B cell (primary cell): ENCODE measurements at places on chromosomes 1 and 21.

- no peak for DNase-seq
Observed at GRCh38 chr1:38677311-38677710, 182.3 kb downstream of the RRAGC start.

DNA sequence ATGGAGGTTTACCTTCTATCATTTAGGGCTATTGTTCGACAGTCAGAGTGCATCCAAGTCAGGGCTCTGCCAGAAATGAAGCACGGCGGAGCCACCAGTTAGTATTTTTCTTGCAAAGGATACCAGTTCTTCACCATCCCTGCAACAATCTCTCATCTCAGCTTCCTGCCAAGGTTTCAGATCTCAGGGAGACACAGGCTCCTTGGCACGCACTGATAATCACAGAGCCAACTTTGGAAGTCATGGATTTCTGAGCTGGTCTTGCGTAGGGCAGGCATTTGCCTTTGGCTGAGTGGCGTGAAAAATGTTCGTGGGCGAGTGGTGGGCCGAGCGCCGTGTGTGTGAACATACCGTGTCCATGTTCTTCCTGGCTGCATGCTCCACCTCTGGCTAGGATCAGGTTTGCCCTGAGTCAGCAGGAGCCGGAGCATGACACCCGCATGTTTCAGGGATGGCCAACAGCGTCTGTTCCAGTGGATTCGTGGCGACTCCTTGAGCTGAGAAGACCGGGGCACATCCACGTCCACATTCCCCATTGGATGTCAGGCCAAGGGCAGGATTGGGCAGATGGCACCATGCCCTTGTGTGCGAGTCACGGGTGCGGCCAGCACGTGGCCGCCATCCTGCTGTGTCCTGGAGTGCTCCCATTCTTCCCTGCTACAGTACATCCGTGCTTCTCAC lies 118.5 kb upstream of the C1orf174 start:
- no peak for DNase-seq

DNA sequence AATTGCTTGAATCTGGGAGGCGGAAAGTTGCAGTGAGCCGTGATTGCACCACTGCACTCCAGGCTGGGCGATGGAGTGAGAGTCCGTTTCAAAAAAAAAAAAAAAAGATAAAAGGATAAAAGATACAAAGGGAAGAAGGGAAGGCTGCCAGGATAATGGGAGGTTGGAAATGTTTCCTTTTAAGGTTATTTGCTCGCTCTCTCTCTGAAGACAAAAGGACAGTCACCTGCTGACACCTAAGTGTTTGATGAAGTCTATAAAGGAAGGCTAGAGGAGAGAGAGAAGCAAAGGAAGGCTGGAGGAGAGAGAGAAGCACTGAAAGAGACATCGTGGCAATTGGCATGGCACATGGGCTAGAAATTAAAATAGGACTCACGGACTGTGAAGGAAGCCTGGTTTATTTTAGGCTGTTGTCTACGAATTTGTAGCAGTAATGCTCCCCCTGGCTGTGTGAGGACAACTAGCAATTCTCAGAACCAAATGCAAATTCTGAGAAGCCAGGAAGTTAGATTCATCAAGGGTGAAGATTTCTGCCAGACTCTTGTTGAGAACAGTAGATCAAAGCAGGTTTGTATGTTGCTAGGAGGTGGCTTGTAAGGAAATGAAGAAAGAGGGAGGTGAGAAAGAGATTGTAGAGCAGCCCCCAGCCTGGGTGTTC lies 154.2 kb downstream of the ZP4 start:
- no peak for DNase-seq

- no peak for DNase-seq
Observed at GRCh38 chr1:81596341-81596740, 204.4 kb upstream of the ADGRL2 start.

- no peak for DNase-seq
Observed at GRCh38 chr21:44464351-44464750, 9.0 kb downstream of the LRRC3 start.

DNA sequence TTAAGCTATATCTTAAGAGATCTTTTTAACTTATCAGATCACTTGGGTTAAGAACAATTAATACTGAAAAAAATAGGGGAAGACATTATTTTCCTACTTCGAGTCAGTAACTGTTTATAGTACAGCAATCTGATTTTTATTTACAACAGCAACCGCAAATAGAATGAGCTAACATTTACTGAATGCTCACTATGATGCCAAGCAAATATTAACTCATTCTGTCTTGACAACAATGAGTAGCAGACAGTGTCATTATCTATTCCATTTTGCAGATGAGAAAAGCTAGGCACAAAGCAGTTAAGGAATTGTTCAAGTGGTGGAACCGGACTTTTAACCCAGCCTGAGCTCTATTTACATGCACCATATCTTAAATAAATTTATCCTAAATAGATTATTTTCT lies 273.7 kb downstream of the NTNG1 start:
- no peak for DNase-seq

- peak; percentile 83 for DNase-seq
Observed at GRCh38 chr1:167066333-167067122, 23.6 kb downstream of the GPA33 start.

GRCh38 chr1:39098546-39099250 lies 72.5 kb downstream of the NDUFS5 start:
- peak; percentile 85 for DNase-seq

GRCh38 chr1:59595774-59596173 lies 219.0 kb upstream of the HOOK1 start:
- no peak for DNase-seq

DNA sequence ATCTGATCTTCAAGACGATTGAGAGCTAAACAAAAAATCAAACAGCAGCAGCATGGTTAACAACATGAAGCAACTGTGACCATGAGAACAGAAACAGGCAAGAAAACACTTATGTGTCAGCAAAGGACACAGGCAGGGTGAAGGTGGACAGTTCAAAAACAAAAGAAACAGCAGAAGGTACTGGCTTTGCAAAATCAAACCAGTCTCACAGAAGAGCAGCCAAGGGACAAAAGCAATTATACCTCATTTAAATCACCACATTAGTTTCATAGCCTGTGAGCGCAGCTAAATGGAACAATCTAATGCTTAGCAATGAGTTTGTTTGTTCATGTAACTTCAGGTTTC lies 59.1 kb downstream of the CAPN2 start:
- no peak for DNase-seq

DNA sequence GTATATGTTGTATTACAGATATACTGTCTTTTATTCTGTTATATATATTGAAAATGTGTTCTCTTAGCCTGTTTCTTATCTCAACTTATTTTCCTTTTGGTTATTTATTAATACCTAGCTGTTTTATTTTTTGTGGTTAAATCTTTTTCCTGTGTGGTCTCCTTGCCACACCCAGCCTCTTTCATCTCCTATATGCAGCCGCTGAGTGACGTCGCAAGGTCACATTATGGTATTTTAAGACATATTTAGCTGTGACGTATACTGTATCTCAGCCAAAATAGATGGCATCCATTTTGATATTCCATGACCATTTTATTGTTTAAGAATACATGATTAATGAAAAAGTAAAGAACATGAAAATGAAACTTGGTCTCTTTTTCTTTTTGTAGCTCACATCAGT lies 29.1 kb downstream of the CENPF start:
- DNase-seq: peak; percentile 8

- no peak for DNase-seq
Observed at GRCh38 chr1:150392627-150393026, 28.7 kb downstream of the RPRD2 start.

DNA sequence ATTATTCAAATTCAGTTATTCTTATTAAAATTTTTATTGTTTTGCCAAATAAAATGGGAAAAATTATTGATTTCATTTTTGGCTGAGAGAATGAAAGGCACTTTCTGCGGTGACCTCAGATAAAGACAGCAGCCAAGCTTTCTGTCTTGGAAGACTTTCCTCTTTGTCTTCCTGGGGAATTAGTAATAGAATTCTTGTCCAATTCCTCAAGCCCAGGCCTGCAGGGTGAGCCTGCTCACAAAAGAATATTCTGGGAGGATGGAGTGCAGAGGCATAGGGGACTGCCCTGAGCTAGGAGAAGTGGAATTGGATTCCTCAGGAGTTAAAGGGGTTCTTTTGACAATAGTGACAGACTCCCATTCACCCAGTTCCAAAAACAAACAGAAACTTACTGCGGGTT lies 614.5 kb upstream of the ADGRL2 start:
- no peak for DNase-seq

GRCh38 chr1:197306381-197307062 lies 38.5 kb downstream of the CRB1 start:
- DNase-seq: no peak
